Hindlimb muscle (tissue), 1 donor: ENCODE measurements at places on chromosomes 5 and 9.

- DNase-seq = peak; percentile 85
Observed at GRCh38 chr9:129880654-129881546, 45.6 kb downstream of the USP20 start.

DNA sequence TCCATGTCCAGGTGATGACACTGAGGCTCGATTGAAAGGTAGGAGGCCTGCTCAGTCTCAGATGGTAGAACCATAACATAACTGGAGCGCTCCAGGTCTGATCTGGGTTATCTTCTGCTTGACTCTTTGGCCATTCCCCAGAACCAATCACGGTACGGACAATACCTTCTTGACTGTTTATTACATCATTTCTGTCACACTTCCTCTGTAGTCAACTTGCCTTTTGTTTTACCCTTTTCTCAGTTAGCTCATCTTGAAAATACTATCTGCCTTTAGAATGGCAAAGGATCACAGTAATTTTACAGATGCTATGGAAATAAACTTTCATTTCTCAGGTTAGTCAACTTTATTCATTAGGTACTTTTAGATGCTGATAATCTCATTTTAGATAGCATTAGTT lies 22.4 kb downstream of the GLRA1 start:
- DNase-seq = no peak

DNA sequence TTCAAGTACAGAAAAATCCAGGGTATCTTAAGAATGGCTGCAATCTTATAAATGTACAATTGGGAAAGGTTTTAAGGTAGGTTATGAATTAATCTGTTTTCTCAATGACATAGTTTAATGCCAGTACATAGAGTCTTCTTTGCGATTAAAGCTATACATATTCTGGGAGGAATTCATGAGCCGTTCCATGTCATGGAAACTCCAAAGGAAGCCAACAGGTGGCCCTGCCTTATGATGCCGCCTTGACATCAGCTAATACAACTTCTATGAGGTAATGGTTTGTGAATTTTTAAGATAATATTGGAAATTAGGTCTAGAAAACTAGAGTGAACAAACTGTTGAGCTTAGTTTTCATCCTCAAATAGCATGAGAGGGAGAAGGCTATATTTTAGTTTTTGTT lies 713.4 kb downstream of the EFNA5 start:
- no peak for DNase-seq

DNA sequence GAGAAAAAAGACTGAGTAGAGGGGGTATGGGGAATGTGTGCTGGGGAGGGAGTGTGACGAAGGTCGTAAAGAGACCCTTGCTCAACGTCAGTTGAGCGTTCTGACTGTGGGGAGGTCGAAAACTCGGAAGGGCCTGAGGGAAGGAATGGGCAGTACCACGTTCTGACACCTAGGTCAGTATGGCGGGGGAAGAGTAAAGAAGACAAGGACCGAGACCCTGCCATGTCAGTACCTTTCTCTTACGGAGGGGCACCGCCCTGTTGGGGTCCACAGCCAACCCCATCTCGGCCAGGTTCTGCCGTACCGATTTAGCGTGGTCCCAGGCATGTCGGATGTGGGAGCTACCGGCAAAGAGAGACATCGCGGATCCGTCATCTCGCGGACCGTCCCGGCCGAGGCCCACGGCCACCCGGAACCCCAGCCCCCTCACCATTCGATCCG lies 375 bp downstream of the NOP16 start:
- no peak for DNase-seq
